ENCODE measurements at places on chromosomes 4 and X.

DNA sequence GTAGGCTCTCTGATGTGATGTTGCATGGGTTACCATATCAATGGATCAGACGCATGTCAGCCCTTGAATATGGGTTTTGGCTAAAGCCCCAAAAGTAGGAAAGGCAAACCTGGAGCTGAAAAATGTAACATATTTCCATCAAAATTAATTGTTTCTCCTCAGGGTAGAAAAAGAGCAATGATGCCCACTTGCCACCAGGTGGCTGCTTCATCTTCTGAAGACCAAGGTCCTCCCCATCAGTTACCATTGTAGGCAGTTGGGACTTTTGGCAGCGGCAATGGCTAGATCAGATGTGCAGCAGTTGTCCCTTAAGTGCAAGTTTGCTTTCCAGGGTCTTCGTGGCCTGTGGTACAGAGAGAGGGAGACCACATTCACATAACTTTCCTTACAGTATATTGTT is 118.2 kb downstream of the NAF1 start:
- peak; percentile 17 for DNase-seq

GRCh38 chr4:41172786-41173185 is 41.6 kb downstream of the APBB2 start:
- no peak for DNase-seq

DNA sequence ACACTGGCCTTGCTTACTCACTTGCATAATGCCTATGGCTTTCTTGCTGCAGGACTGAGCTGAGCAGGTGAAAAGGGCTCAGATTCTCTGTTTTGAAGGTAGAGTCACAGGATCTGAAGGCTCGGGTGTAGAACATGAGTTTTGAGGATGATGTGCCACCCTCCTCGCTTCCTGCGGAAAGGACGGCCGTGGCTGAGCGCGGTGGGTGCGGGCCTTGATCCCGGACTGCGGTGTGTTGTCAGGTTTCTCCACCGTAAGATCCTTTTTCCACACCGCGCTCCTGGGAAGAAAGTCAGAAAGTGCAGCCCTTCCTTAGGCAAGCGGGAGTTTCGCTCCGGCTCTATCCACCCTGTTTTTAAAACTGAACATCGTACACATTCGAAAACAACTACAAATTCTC is 36.2 kb downstream of the ZFP42 start:
- DNase-seq = no peak

GRCh38 chrX:154408659-154409221 is 314 bp downstream of the DNASE1L1 start:
- no peak for DNase-seq

GRCh38 chrX:17741123-17741511 is 3.8 kb downstream of the SCML1 start:
- no peak for DNase-seq

- no peak for DNase-seq
These were observed 58.6 kb upstream of the TLL1 start for GRCh38 chr4:165814256-165815020.
